ENCODE measurements at places on chromosomes 5 and 9.

DNA sequence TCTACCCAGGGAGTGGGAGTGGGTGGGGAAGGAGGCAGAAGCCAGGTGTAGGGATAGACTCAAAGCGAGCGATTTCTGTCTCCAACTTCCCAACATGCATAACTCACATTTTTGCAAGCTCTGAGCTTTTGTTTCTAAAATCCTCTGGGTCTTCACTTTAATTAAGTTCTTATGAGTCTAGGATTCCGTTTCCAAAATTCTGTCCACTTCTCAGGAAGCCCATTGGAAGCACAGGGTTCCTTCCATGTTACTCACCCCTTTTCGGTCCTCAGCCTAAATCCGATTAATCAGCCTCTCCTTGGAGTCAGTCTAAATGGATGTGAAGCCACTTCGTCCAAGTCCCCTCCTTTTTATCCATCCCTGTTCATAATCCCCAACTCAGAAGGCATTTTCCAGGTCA lies 1.4 kb downstream of the GPX3 start:
- DNase-seq = peak; percentile 9

DNA sequence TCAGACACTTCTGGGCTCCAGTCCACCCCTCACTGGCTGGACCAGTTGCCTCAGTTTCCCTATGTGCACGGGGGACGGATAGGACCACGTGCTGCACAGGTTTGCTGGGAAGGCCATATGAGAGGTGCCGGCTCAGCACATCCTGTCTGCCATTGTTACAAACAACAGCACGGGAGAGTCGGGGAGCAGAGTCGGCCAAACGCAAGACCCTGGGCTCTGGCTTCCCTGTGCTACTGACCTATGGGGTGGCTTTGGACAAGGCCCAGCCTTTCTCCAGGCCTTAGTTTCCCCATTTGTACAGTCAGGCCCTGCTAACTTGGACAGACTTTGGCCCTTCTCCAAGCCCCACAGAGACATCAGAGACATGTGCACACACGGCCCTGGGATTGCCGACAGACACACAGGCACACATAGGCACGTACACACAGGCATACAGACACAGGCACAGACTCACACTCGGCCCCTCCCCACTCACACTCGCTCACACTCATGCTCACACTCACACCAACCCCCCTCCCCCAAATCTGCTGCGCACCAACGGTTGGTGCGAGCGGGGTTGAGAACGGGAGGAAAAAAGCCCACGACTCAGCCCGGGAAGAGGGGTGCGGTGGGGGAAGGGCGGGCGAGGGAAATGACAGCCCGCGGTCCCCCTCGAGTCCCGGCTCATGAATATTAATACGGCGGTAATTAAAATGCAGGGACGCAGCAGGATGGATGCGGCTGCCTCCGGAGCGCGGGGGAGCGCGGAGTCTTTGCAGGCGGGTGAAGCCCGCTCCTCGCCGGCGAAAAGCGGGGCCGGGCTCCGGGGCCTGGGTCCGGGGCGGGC lies 133.0 kb downstream of the C9orf50 start:
- peak; percentile 78 for DNase-seq

GRCh38 chr5:135244620-135245021 lies 154.4 kb downstream of the MACROH2A1 start:
- DNase-seq = no peak

- no peak for DNase-seq
Measured at GRCh38 chr9:70510157-70510770, 95.8 kb upstream of the KLF9 start.

GRCh38 chr5:150401376-150402228 lies 11.1 kb downstream of the CD74 start:
- no peak for DNase-seq
